ENCODE measurements at places on chromosomes 7 and 10.

DNA sequence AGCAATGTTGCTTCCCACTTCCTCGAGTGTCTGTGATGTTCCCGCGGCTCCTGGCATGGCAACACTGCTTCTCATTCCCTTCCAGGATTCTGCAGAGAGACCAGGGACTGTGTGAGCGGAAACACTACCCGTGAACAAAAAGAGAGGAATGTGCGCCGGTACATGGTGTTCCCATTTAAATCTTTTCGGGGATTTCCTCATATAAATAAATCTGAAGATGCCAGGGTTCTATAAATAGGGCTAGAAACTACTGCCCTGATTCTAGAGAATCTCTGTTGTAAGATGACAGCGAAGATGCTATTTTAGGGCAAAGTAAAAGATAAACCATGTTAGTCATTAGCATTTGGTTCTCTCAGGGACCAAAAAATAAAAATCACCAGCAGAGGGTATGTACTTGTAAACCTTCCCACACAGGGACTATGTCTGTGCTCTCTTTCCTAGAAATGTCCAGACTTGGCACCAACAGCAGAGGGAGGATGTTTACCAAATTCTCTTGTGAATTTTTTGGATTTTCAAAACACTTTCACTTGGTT lies 92.2 kb upstream of the DDC start:
- no peak for DNase-seq

- DNase-seq: peak; percentile 34
Observed at GRCh38 chr10:103241262-103242011, 4.2 kb upstream of the RPEL1 start.

DNA sequence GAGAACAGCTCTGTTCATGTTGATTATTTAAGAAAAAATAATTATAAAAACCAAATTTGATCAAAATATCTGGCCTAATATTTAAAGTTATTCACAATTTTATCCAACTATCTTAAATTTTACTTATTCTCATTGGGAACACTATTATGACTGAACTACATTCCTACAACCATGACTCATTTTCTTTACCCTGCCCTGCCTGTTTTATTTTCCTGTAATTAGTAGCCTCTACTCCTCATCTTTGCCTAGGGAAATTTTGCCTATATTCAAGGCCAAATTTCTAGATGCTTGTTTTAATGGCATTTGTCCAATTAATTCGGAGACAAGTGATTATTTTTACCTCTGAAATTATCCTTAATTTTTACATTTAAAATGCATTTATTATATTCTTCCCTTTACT lies 289.7 kb upstream of the TMEM229A start:
- DNase-seq: no peak

DNA sequence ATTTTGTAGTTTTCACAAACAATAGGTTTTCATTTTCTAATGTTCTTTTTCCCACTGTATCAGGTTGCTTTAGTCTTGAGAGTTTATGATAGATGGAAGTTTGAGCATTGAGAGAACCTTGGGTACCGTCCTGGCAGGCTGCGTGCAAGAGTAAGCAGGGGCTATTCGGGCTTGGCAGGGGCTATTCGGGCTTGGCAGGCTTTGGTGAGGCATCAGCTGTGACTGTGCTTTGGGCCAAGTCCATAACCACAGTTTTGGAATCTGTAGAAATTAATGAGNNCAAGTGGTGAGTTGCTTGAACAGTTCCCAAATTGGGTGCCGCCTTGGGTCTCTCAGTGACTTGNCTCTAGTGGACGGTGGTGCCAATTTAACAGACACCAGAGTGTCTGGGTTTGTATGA lies 424.6 kb downstream of the PAXIP1 start:
- no peak for DNase-seq

GRCh38 chr10:87093632-87094372 lies 841 bp downstream of the GLUD1 start:
- peak; percentile 20 for DNase-seq

- DNase-seq: no peak
Observed at GRCh38 chr7:29199776-29200175, 5.2 kb downstream of the CHN2 start.

DNA sequence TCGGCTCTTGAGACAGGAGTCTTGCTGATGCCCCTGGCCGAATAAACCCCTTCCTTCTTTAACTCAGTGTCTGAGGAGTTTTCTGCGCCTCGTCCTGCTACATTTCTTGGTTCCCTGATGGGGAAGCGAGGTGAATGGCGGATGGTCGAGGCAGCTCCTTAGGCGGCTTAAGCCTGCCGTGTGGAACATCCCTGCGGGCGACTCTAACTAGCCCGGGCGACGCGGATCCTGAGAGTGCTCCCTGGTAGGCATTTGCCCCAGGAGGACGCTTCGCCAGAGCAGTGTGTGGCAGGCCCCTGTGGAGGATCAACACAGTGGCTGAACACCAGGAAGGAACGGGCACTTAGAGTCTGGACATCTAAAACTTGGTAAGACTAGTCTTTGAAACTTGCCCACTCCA lies 12.0 kb upstream of the EPHB4 start:
- no peak for DNase-seq

DNA sequence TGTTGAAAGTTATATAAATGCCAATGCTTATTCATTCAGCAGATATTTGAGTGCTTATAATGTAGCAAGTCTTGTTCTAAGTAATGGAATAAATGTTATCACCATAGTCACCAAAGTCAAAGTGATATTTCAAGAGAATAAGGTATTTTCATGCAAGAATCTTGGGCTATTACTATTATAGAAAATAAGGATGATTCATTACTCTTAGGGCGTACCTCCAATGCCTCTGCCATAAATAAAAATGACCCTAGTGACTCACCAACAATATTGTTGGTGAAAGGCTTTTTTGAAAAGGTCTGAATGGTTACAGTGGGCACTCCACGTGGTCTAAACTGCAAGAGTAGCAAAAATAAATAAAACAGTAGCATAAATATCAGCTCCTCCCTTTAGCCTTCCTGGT lies 68.4 kb downstream of the RALA start:
- no peak for DNase-seq

GRCh38 chr10:110706690-110707098 lies 62.6 kb downstream of the RBM20 start:
- DNase-seq: no peak

DNA sequence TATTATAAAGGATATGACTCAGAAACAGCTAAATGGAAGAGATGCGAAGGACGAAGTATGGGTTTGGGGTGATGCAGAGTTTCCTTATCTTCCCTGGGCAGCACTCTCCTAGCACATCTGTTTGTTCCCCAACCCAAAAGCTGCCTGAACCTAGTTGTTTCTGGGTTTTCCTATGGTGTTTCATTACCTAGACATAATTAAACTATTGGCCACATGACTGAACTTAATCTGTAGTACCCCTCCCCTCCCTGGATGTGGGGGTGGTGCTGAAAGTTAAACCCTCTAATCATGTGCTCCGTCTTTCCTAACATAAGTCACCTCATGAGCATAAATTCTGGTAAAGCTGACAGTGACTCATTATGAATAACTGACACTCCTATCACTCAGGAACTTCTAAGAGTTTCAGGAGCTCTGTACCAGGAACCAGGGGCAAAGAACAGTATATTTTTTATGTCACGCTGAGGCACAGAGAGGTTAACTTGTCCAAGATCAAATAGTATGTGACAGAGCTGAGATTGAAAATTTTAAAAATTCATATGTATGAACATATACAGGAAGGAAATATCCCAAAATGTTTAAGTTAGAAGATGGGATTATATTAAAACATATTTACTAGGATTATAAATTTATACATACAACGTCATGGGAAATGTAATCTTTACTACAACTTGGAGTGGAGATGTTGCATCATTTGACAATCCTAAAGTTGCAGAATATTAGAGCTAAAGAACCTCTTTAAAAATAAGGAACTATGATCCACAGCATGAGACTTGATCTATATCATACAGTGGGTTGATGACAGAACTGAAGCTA lies 4.8 kb downstream of the STRIP2 start:
- no peak for DNase-seq

GRCh38 chr7:24755541-24756407 lies 1.5 kb downstream of the GSDME start:
- DNase-seq: no peak

DNA sequence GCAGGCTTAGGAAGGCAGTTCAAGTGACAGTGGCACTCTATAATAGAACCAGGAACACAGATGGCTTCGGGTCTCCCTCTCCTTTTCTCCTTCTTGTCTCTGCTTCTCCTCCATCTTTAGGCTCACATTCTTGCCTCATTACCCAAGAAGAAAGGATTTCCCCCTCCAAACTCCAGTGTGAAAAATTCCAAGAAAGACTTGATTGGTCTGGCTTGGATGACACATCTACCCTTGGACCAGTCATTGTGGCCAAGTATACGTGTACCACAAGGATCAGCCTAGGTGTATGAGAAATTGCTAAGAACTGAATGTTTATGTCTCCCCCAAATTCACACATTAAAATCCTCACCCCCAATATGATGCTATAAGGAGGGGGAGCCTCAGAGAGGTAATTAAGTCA lies 53.9 kb downstream of the PRTFDC1 start:
- no peak for DNase-seq

DNA sequence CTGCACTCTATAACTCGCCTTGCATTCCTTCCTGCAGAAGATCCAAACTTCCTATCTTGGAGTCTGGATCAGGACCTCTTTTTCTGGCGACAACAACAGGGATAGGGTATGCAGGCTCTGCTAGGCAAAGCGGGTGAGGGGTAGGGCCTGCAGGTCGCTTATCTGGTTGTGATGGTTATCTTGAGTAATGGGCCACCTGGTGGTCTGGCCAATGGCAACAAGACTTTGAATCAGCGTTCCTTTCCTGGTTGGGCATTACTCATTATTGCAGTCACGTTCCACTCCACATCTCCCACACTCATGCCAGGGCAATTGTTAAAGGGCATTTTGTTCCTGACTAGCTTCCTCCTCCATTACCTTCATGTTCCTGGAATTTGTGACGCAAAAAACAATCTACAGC lies 48.4 kb upstream of the PLXDC2 start:
- no peak for DNase-seq

GRCh38 chr10:79930751-79931150 lies 18.2 kb downstream of the SFTPD start:
- DNase-seq: no peak

Measured in NCI-H510A treated with DMSO at 0.1 percent for 48 hours (cell line).